ENCODE measurements at places on chromosomes 6 and 20. TPM values are rescaled to one million over a fixed set of nuclear protein-coding genes. Genes with fewer than 3 reads are reported as not detected.

GRCh38 chr6:45619211-45619760, 241.6 kb upstream of the SUPT3H start:
- no peak for DNase-seq

GRCh38 chr6:148523048-148523447, 180.4 kb downstream of the SASH1 start:
- DNase-seq: peak; percentile 73

GRCh38 chr6:166499350-166500163, 86.9 kb downstream of the RAMACL start:
- no peak for DNase-seq

- no peak for DNase-seq
Observed at GRCh38 chr6:142985281-142985680, 40.3 kb upstream of the HIVEP2 start.

DNA sequence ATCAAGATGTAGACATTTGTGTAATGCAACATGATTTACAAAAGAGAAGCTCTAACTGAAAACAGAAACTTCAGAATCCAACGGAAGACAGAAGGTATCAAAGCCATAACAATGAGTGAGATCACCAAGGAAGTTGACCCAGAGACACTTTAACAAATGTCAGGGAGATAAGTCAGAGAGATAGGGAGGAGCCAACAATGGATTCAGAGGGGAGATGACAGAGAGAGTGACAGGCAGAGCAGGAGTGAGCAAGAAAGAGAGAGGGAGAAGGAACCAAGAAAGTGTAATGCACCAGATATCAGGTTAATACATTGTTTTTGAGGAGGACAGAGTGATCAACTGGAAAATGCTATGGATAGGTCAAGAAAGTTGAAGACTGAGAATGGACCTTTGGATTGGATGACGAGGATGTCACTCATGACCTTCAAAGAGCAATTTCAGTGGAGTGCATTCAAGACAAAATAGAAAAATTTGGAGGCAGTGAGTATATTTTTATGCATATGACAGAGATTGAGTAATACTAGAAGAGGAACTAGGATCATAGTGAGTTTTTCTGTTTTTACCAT, 86.6 kb downstream of the TRDN start:
- peak; percentile 9 for DNase-seq

DNA sequence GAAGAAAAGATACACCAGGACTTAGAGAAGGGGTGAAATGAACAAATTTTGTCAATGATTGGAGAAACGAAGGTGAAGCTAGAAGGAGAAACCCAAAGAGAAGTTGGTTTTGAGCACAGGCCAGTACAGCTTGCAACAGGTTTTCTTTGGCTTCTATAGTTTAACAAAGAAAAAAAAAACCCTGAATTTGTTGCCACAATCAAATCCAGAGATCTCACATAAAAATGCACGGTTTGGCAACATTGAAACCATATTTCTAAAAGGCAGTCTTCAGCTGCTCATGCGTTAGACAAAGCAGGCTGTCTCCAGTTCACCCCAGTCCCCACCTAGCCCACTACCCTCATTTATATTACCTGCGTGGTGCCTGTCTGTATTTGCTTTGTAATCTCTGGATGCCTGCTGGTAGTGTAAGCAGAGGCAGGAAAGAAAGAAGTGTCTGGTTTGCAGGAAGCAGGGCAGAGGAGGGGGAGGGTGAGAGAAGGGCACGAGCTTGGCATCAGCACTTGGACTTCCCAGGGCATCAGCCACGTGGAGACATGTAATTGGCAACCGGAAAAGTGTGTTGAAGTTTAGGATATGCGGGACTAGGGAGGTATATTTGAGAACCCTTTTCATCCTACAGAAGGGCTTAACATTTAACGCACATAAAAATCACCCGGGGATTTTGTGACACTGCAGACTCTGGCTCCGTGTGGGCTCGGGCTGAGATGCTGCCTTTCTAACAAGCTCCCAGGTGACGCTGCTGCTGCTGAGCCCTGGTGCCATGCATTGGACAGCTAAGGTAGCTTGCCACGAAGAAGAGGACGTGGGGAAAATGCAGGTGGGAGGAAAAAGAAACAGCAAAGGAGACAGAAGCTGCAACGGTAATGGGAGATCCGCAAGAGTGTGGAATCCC, 14.4 kb downstream of the PFDN4 start:
- no peak for DNase-seq

Gene GABRR1
- total RNA-seq: not detected

DNA sequence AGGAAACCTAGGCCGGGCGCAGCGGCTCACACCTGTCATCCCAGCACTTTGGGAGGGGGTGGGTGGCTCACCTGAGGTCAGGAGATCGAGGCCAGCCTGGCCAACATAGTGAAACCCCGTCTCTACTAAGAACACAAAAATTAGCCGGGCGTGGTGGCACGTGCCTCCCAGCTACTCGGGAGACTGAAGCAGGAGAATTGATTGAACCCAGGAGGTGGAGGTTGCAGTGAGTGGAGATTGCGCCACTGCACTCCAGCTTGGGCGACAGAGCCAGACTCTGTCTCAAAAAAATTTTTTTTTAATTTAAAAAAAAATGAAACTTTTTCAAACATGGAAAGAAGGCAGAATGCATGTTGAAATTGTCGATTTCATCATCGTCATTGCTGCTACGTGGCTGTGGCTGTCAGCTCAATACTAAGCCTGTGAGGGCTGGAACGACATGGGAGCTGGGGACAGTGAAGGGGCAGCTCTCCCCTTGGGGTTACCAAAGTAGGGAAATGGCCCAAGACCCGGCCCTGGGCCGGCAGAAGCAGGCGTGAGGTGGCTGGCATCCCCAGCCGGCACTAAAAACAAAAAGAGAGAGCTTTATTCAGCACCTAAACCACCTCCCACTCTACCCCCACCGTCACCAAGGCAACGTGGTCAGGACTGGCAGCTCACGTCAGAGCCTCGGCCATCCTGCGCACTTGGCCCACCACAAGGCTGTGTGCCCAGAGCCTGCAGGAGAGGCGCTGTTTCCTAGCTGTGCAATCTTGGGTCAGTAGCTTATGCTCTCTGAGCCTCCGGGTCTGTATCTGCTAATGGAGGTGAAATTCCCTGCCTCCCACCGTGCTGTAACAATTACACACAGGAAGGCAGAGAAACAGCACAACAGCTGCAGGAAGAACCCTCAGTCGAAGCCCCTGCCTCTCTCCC, 30.8 kb downstream of the AGPAT4 start:
- no peak for DNase-seq

Gene NEU1
- 49.5 TPM for total RNA-seq

DNA sequence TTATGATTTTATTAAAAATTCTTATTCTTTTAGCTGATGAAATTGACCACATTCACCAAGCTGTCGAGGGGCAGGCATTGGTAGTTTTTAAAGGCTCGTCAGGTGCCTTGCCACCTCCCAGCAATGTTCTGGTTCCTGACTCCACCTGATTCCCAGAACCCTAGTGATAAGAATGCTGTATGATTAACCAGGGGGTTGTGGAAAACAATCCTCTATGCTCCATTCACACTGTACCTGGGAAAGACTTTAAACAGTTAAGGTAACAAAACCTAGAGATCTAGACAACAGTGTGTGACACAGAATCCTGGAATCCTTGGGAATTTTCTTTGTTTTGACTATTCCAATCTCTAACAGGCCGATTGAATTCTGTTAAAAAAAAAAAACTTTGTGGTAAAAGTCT, 165.7 kb upstream of the OLIG3 start:
- no peak for DNase-seq

GRCh38 chr6:105785066-105785811, 300.9 kb upstream of the PRDM1 start:
- no peak for DNase-seq

Gene MUC21
- not detected for total RNA-seq

Gene PNISR
- 28.6 TPM for total RNA-seq

DNA sequence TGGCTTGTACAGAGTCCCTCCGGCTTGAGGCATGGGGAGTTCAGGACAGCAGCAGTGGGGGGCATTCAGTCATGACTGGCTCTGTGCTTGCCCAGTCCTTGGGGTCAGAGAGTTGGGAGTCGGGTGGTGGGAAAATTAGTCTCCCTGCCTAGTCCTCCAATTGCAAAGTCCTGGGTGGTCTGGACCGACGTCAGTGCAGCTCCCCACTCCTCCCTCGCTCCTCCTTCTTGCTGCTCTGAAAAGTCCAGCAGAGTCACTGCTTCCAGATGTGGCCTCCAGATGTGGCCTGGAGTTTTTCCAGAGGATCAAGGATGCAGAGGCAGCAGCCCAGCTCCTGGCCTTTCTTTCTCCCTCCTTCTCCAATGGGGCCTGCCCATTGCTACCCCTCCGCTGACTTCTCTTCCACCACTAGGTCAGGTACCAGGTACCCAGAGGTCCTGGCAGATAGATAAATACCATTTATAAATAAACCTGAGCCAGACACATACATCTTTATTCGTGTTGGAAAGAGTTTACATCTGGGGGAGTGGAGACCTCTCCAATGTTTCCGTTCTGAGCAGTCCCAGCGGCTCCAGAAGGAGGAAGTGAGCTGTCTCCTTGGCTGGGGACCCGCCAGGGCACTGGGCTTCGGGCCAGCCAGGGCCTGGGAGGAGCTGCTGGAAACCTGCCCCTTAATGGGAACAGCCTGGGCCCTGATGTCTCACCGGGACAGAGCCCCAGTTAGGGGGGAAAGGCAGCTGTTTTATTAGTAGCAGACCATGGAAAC, 49.0 kb upstream of the RNF24 start:
- DNase-seq: peak; percentile 98

DNA sequence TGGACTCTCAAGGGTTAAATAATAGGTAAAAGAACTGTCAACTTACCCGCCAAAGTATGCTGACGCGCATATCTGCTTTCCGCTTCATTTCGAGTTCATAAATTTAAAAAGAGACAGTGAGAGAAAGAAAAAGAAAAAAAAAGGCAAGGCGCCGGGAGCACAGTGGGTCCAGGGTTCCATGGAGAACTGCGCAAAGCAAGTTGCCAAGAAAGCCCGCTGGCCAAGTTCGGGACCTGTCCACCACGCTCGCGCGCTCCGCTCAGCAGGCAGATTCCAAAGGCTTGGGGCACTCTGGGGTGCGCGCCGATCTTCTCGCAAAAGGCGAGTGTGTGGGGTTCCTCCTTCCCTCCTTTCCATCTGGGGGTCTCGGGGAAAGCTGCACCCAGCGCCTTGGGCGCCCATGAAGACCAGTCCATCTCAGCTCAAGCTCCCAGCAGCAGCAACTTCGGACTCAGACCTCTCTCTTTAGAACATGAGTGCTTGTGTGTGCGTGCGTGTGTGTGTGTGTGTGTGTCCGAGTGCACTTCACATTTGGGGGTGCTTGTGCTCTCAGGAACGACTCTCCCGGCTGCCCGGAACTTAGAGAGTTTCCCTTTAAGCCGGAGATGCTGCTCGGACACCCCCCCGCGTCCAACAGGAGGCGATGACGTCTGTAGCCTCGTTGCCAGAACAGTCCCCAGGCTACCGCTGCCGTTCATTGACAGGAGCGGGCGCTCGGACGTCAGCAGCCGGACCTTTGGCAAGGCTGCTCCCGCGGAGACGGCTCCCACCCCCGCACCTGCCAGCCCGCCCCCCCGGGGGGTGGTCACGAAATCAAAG, 180.0 kb downstream of the TBXT start:
- DNase-seq: peak; percentile 46

DNA sequence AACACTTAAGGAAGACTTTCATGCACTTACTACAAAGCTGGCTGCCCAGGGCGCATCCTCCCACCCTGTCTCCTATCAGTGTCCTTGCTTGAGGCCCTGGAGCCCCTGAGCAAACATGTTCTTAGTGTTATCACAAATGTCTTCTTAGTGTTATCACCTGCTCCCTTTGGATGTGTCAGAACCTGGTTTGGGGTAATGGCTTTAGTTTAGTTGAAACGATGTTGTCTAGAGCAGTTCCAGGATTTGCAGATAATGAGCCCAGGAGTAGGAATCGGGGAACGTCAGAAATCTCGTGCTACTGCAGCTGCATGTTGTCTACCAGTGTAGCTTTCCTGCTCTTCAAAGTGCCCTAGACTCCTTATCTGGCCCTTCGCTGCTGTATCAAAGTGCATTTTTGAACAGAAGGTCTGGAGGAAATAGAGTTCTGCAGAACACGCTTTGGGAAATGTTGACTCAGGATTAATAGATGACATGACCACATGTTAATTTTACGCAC, 69.6 kb downstream of the PHACTR2 start:
- DNase-seq: no peak

GRCh38 chr6:166267526-166267925, 40.7 kb downstream of the PRR18 start:
- no peak for DNase-seq

DNA sequence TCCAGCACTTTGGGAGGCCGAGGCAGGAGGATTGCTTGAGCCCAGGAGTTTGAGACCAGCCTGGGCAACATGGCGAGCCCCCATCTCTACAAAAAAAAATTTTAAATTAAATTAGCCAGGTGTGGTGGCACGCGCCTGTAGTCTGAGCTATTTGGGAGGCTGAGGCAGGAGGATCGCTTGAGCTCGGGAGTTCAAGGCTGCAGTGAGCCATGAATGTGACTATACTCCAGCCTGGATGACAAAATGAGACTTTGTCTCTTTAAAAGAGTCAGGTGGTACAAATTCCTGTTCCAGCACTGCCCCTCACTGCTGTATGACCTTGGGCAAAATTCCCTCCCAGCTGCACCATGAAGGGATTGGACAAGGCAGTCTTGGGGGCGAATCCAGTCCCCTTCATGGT, 28.5 kb downstream of the AHCY start:
- no peak for DNase-seq

GRCh38 chr20:43669332-43669731, 2.4 kb downstream of the MYBL2 start:
- DNase-seq: peak; percentile 87

Gene ADGRG6
- 12.7 TPM for total RNA-seq

Gene SLC32A1
- total RNA-seq: not detected

DNA sequence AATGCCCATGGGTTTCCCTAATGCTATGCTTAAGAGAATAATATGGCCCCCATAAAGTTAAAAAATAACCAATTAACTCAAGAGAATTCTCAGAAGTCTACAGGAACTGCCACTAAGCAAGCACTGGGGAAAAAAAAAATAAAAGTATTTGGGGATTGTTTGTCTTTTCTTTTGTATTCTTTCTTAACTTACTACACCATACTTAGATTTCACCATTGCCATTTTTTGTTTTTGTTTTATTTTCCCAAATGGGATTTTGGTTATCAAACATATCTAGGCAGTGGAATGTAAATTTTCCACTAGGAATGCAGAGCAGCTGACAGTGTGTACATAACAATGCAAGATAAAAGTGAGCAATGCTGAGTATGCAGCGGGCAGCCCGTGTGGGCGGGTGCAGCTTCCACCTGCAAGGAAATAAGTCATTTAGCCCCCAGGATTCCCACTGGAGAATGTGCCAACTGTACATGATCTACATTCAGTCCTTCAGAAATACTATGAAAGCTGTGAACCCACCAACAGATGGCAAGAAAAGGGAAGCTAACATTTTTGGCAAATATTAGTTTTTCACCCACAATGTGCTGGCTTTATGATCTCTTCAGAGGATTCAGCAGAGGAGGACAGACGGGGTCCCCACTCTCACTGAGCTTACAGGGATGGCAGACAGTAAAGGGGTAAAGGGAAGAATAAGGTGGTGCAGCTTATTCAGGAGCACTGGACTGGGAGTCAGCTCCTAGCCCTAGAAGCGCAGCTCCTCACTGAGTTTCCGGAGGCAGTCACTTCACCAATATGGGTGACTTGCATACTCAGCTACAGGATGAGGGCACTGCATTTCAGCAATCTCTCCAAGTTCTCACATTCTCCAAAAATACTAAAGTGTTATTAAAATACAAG, 44.4 kb downstream of the DCDC2 start:
- peak; percentile 34 for DNase-seq

Gene GPX6
- total RNA-seq: not detected

All from HT1080 (cell line).